ENCODE measurements at places on chromosomes 11 and 22.

GRCh38 chr11:92886243-92886905 is 83.1 kb upstream of the MTNR1B start:
- DNase-seq: peak; percentile 7

- no peak for DNase-seq
Measured at GRCh38 chr11:96459751-96460150, 69.9 kb downstream of the JRKL start.

GRCh38 chr11:22432291-22433093 is 94.3 kb downstream of the SLC17A6 start:
- DNase-seq: no peak

DNA sequence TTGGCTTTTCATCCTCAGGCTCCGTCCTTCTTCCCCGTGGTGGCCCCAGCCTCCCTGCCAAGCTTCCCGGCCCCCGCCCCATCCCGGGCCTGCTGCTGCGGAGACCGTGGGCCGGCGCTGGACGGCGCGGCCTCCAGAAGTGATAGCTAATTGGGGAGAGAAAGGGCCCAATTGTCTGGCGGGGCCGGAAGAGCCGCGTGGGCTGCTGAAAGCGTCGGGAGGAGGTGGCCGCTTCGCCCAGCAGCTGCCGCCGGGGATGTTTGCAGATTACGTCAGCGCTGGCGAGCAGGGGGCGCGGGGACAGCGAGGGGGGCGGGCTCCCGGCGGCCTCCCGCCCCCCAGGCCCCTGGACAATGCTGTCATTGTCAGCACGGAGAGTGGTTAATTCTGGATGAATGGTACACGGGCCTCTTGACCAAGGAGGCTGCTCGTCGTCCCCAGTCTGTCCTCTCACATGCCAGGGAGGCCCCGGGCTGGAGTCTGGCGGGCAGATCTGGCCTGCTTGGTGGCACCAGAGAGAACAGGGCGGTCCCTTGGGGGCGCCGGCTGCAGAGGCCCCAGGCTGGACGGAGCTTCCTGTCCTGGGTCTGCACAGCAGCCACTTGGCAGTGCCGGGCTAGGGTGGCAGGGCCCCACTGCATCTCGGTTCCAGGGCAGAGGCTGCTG is 1.6 kb downstream of the SMIM38 start:
- DNase-seq: no peak

GRCh38 chr11:115503083-115503885 is 931 bp downstream of the CADM1 start:
- peak; percentile 24 for DNase-seq

- DNase-seq: no peak
Measured at GRCh38 chr22:36641902-36642640, 61.5 kb downstream of the CACNG2 start.

GRCh38 chr11:123430721-123431497 is 840 bp downstream of the GRAMD1B start:
- peak; percentile 78 for DNase-seq

- DNase-seq: peak; percentile 85
Measured at GRCh38 chr11:64723117-64723906, at the start of gene NRXN2. Gene NRXN2, minus strand, starts transcription at chr11:64723197. Its CDS starts 9,498 bp downstream, at chr11:64713699.

DNA sequence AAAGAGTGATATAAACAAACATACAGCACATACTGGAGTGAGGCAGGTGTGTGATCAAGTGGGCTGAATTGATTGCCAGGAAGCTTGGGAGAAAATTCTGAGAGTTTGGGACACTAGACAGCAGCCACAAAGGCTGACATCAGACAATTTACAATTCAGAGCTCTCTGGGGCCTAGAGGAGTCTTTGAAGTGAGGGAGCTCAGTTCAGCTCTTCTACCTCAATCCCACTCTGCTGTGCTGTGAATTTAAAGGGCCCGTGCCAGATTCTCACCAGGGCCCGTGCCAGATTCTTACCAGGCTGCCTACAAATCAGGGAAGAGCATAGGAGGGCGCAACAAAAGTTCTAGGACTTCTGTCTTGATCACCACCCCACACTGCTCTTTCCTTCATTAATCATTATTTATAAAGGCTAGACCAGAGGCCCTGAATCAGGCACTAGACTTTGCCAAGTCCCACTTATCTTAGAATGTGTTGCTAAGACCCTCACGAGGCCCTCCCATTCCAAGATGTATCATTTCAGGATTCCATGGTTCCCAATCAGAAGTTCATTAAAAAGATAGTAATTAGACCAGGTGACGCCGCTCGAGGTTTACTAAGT is 112.4 kb downstream of the KIRREL3 start:
- no peak for DNase-seq

DNA sequence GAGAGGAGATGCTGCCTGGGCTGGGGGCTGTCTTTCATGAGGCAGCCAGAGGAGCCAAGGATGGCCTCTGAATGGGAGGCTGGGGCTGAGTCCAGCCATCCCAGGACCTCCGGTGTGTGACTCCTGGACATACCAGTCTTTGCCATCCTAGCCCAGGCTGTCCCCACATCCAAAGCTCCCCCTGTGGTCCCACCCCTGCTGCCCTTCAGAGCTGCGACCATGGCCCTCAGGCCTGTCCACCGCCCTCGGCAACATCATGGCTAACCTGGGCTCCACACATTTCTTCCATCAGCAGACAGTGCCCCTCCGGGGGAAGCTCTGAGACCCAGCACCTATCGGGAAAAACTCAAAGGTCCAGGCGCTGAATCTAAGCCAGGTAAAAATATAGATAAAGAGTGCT is 324.4 kb downstream of the MN1 start:
- DNase-seq: no peak

DNA sequence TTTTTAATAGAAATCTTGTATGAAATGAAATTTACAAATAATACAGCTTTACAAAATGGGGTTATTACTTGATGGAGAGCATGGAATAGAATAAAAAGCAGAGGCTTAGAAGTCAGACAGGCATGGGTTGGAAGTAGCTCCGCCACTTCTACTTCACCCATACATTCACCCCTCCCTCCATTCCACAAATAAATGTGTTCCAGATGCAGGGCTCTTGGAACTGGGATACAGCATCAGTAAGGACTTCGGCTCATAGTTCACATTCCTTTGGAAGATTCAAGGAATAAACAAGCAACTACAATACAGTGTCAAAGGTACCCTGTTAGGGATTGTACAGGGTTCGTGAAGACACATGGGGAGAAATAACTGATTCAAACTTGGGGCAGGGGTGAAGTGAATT is 156.8 kb downstream of the WNT11 start:
- DNase-seq: no peak

GRCh38 chr11:33507356-33507755 is 193.3 kb downstream of the C11orf91 start:
- DNase-seq: no peak

GRCh38 chr11:936199-936598 is 10.5 kb downstream of the AP2A2 start:
- no peak for DNase-seq

GRCh38 chr11:130478204-130478701 is 29.8 kb downstream of the ADAMTS15 start:
- no peak for DNase-seq

DNA sequence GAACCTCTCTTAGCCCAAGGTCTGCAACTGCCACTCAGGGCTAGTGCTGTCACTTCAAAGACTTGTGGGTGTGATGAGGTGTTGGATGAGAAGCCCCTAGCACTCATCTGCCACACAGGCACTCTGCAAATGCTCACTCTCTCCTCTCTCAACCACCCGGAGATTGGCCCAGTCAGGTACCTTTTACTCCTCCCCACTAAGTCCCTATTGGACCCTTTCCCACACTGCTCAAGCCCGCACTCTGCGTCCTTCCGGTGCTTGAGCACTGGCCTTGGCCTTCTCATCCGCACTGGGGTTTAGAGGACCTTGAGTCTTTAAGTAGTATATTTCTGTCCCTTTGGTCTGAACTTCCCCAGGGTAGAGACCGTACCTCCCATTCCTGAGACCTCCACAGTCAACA is 308.0 kb downstream of the NXPE2 start:
- DNase-seq: no peak

GRCh38 chr11:5689551-5689983 is at the start of gene TRIM22:
Gene TRIM22, plus strand, starts transcription at chr11:5689790. Its CDS starts 6,443 bp downstream, at chr11:5696233.
- DNase-seq: peak; percentile 74

GRCh38 chr11:28582506-28582905 is 474.3 kb downstream of the METTL15 start:
- DNase-seq: no peak

- no peak for DNase-seq
Measured at GRCh38 chr11:494761-495536, 12.1 kb downstream of the RNH1 start.

DNA sequence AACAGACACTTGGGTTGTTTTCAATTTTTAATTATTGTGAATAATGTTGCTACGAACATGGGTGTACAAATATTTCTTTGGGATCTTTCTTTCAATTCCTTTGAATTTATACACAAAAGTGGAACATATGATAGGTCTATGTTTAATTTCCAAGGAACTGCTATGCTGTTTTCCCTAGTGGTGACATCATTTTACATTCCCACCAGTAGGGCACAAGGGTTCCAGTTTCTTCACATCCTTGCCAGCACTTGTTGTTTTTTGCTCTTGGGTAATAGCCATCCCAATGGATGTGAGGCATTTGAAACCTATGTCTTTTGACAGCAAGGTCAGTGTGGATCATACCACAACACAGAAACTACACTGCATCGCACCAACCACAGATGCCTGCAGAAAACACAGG is 41.8 kb upstream of the SCN3B start:
- DNase-seq: no peak

DNA sequence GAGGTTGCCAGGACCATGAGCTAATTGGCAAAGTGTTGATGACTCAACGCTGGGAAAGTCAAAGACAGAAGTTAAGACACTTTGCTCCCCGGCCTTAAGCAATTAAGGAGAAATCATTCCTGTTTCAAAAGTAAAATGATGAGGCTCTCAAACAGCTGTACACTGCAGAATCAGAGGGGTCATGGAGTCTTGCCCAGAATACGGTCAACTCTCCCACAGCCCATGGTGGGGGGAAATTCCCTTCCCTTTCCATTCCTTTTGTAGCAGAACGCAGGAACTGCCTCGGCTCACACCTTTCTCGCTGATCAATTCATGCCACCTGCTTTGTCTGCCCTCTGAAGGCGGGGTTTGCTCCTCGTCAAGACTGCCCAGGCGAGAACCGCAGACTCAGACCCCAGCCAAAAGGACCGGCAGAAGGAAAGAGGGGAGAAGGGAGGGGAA is 52.8 kb downstream of the MN1 start:
- DNase-seq: no peak

- DNase-seq: no peak
Measured at GRCh38 chr11:1908618-1909017, 10.9 kb upstream of the TNNT3 start.

GRCh38 chr11:35334385-35335090 is 84.8 kb downstream of the SLC1A2 start:
- DNase-seq: no peak

DNA sequence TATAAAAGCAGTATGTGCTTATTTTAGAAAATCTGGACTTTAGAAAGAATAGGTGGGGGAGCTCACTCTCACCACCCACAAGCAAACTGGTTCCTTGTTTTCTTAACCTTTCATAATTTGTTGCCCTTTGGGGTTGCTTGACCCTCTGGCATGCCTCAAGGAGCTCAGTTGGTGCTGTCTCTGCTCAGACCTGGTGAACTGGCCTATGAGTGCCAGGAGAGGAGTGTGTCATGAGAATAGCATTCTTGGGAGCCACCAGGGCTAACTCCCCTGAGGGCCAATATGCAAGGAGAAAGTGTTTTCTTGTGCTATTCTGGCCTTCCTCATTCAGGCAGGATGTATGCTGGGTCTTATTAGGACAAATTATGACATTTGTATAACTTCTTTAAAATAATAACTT is 21.0 kb upstream of the AMOTL1 start:
- DNase-seq: no peak

DNA sequence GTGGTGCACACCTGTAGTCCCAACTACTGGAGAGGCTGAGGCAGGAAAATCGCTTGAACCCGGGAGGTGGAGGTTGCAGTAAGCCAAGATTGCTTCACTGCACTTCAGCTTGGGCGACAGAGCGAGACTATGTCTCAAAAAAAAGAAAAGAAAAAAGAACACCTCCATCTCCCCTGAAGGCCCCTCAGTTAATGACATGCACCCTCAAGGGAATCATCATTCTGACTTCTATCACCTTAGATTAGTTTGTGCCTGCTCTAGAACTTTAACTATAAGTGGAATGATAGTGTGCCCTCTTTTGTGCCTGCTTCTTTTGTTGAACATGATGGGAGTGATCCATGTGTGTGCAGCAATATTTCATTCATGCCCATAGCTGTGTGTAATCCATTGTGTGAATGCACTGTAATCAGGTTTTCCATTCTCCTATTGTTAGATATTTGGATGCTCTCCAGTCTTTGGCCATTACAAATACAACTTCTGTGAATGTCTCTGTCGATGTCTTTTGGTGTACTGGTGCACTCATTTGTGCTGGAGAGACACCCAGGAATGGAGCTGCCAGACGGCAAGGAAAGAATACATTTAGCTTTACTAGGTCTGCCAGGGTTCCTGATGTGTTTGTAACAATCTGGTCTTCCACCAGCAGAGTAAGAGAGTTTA is 883 bp upstream of the VPREB3 start:
- no peak for DNase-seq

- DNase-seq: no peak
Measured at GRCh38 chr11:71496421-71496820, 30.6 kb upstream of the KRTAP5-7 start.

- no peak for DNase-seq
Measured at GRCh38 chr11:119652907-119653659, 75.9 kb downstream of the NECTIN1 start.

DNA sequence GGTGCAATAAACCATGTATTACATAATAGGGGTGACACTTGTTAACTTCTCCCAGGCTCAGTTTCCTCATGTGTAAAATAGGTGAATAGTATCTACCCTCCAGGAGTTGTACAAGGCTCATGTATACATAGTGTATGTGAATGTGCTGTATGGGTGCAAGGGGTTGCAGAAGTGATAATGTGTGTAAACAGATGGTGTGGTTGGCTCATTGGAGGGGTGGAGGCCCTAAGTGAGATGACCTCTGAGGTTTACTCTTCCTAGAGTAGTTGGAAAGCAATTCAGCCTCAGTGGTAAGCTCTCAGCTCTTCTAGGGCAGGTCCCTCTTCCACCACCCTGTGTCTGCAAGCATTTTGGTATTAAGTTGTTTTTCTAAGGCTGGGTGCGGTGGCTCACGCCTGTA is 102.4 kb downstream of the PTPRJ start:
- no peak for DNase-seq

- DNase-seq: no peak
Measured at GRCh38 chr11:78823588-78823987, 248.9 kb upstream of the NARS2 start.
